Endodermal cell (in vitro differentiated cells): ENCODE measurements at places on chromosomes 2 and 18.

DNA sequence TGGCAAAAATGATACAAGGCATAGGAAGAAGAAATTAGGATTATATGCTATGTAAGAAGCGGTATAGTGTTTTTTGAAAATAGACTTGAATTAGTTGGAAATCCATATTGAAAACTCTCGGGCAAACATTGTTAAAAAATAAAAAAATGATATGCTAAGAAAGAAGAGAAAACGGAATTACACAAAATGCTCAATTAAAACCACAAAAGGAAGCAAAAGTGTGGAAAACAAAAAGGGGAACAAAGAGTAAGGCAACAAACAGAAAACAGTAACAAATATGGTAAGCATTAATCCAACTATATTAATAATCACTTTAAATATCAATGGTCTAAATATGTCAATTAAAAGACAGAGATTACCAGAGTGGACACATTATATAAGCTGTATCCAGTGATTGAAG, 58.4 kb downstream of the TXNL1 start:
- H3K4me1 ChIP-seq, result no peaks in the 10 kb centered on the region
- H3K27ac ChIP-seq, result no peak overlapping the region
- no peak for DNase-seq
- no peaks in the 10 kb centered on the region for H3K36me3 ChIP-seq

DNA sequence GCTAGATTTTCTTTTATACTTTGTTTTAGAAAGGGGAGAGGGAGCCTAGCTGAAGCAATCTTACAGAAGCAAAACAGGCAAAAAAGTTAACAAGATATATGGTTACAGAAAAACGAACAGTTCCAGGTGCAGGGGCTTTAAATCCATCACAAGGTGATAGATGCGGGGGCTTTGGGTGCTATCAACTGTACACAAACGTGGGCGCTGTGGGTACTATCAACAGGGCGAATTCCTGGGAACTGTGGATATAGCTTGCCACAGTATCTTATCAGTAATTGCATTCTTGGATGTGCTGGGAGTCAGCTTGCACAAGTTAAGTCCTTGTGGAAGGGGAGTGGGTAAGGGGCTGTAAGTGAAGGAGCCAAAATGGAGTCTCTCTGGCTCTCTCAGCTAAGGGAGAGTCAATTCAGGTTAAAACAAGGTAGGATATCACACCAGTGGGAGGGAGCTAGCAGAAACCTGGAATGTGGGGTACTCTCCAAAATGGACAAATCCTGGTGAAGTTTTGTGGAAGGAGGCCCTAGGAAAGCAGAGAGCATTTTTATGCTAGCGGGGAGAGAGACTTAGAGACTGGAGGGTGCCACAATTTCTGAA, 325.8 kb upstream of the SPHKAP start:
- no peaks in the 10 kb centered on the region for H3K27me3 ChIP-seq
- no peaks in the 10 kb centered on the region for H3K36me3 ChIP-seq
- peak; percentile 59 for DNase-seq
- no peak overlapping the region for H3K4me3 ChIP-seq

DNA sequence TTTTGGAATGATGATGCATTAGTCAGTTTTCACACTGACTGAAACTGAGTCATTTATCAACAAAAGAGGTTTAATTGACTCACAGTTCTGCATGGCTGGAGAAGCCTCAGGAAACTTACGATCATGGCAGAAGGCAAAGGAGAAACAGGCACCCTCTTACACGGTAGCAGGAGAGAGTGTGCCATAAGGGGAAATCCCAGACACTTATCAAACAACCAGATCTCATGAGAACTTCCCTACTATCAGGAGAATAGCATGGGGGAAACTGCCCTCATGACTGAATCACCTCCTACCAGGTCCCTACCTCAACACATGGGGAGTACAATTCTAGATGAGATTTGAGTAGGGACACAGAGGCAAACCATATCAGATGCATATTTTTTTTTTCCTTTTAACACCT, 504.5 kb upstream of the VRK2 start:
- H3K27me3 ChIP-seq, result no peaks in the 10 kb centered on the region
- no peaks in the 10 kb centered on the region for H3K4me1 ChIP-seq
- H3K27ac ChIP-seq, result no peak overlapping the region
- H3K36me3 ChIP-seq, result no peaks in the 10 kb centered on the region

DNA sequence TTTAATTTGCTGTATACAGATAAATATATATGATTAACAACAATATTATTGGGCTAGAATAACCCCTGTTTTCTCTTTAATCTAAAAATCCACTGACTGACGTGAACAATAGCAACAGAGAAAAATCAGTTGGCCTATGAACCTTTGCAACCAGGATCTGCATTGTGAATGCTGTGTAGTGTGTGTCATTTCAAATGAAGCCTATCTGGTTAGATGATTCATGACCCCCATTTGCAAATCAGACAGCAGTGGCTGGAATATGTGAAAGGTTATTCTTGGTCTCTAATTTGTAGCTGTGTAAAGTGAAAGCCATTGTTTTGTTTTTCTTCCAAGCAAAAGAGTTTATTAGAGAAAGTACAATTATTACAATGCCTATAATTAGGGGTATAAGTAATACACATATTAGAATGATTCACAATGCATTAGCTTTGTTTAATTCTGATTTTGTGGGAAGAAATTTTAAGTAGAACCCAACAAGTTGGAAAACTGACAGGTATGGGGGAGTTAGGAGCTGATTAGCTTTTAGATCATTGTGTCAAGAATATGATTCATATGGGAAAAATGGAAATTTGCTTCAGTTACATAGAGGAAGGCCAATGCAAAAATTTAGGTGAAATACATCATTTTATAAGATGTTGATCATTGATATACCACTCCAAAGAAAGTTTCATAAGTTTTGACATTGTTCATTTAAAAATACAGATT, 1362.2 kb upstream of the TMEFF2 start:
- no peak overlapping the region for H3K4me3 ChIP-seq
- H3K27ac ChIP-seq, result no peak overlapping the region
- no peaks in the 10 kb centered on the region for H3K27me3 ChIP-seq
- H3K4me1 ChIP-seq, result no peaks in the 10 kb centered on the region

GRCh38 chr18:75173738-75174137, 35.2 kb downstream of the PTGR3 start:
- DNase-seq, result peak; percentile 32
- no peaks in the 10 kb centered on the region for H3K27me3 ChIP-seq
- no peaks in the 10 kb centered on the region for H3K36me3 ChIP-seq
- H3K4me1 ChIP-seq, result no peaks in the 10 kb centered on the region
- no peak overlapping the region for H3K27ac ChIP-seq

DNA sequence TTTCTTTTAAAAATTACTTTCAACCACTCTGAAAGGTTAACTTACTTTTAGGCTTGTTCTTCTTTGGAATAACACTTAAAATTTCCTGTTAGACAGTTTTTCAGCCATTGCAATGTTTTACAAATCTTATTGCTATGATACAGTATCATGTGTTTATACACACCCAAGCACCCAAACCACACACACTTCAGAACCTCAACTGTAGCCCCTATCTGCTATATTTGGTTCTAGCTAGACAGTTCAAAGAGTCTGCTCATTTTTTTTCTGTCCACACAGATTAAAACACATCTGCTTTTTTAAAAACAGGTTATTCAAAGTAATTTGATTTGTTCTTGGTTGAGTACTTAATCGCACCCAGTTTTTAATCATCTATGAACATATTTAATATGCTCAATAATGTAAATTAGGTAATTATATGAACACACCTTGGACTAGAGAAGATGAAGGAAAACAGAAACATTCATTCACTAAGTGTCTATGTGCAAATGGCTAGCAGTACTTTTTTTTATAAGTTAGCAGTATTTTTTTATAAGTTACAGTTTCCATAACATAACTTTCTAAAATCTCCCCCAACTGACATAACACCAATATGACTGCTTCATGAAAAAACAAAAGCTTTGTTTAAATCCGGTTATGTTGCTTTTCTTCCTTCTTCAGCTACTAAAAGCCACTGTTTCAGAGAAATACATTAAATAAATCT, 17.6 kb downstream of the FBXO11 start:
- no peaks in the 10 kb centered on the region for H3K27me3 ChIP-seq
- no peak overlapping the region for H3K4me3 ChIP-seq
- peaks cover 27% of the 10 kb centered on the region for H3K36me3 ChIP-seq
- H3K27ac ChIP-seq, result no peak overlapping the region
- no peaks in the 10 kb centered on the region for H3K4me1 ChIP-seq

DNA sequence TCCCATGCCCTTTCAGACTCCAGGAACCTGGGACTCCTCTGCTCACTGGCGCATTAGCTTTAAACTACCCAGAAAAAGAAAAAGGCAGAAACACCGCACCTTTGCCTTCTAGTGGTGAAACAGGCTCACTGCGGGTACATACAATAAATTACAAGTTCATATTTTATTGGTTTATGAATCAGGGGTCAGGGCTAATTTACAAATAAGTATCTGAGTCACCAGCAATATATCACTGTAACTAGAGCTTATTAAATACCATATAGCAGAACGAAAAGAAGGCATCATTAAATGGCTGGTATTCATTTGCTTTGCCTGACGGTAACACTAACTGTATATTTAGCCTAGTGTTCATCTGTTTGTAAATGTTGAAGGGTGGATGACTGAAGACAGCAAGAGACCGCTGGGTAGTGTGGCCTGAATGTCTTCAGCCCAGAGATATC, 26.9 kb upstream of the DTNB start:
- H3K4me3 ChIP-seq, result no peak overlapping the region
- peaks cover 12% of the 10 kb centered on the region for H3K27me3 ChIP-seq
- no peak overlapping the region for H3K27ac ChIP-seq
- peaks cover 6% of the 10 kb centered on the region for H3K4me1 ChIP-seq
- no peak for DNase-seq

DNA sequence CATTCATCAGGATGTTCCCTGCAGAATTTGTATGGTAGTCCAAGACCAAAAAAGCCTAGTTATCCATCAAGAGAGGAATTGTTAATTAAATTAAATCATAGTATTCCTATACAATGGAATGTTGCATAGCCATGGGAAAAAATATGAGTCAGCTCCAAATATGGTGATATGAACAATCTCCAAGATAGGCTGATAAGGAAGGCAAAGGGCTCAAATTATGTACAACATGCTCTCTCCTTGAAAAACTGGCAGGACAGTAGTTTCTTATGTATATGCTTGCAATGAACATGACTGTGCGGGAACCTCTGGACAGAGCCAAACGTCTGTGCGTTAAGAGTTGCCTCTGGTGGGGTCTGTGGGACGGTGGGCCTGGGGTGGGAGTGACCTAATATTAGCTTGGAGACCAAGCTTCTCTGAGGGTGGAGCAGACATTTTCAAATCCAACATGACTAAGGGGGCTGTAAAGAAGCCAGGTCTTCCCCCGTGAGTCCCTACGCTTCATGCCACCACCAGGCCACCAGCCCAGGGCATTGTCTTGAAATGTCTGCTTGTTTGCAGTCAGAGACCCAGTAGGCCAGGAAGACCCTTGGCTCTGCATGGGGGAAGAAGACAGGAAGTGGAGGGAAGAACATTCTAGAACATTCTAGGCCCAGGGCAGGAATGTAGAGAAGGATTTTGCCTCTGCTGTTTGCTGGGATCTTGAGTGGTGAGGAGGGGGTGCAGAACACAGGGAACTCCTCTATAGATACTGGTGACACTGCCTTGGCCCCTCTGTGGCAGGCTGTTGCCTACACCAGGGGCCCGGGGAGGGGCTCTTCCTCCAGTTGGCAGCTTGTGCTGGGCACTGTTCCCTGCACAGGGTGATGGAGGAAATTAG, 244.0 kb upstream of the HS6ST1 start:
- no peaks in the 10 kb centered on the region for H3K4me1 ChIP-seq
- no peak overlapping the region for H3K27ac ChIP-seq
- H3K27me3 ChIP-seq, result no peaks in the 10 kb centered on the region
- no peak overlapping the region for H3K4me3 ChIP-seq
- DNase-seq, result no peak
- H3K36me3 ChIP-seq, result no peaks in the 10 kb centered on the region
